Cardiac septum (tissue), 1 donor: ENCODE measurements at places on chromosomes 2 and 18.

DNA sequence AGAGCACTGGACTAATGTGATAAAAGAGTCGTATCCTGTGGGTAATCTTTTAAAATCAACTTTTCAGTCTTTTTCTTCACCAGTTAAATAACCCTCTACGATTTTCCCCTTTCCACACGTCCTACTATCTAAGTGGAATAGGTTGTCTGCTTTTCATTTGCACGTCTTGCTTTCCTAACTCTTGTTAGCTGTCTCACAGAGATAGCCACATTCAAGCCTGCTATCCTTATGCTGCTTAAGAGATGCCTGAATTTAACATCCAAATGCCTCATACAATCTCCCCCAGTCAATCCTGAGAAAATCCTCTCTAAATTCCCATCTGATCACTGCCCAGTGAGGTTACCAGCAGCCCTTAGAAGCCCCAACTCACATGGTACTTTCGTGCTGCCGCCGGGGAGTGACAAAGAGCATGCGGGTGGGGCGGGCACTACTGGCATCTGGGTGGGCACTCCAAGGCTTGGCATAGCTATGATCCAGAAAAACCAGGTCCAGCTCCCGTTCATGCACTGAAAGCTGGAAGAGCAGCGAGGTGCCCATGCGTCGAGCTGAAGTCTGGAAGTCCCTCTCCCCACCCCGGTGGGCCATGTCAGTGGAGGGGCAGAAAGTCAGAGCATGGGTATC lies 1.5 kb downstream of the KANSL3 start:
- no peak for DNase-seq

- DNase-seq = no peak
These were observed 7.9 kb upstream of the ARPC2 start for GRCh38 chr2:218209078-218209477.

- no peak for DNase-seq
These were observed 3.2 kb upstream of the SLC20A1 start for GRCh38 chr2:112642561-112642960.

- no peak for DNase-seq
These were observed 1.5 kb downstream of the TTC32 start for GRCh38 chr2:19899985-19900930.

DNA sequence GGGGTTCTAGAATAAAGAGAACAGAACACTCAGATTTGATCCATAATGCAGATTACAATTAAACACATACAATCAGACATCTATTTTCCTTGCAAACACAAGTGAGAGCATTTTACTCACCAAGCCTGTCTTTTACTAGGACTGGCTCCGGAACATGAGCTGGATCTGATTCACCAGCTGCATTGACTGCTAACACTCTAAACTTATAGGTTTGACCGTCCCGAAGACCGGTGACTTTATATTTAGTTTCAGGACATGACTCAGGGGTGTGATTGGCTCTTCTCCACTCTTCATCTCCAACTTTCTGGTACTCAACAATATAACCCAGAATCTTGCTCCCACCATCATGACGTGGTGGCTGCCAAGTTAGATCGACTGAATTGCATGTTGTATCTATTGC lies 112.4 kb downstream of the PLEKHA3 start:
- DNase-seq = no peak

DNA sequence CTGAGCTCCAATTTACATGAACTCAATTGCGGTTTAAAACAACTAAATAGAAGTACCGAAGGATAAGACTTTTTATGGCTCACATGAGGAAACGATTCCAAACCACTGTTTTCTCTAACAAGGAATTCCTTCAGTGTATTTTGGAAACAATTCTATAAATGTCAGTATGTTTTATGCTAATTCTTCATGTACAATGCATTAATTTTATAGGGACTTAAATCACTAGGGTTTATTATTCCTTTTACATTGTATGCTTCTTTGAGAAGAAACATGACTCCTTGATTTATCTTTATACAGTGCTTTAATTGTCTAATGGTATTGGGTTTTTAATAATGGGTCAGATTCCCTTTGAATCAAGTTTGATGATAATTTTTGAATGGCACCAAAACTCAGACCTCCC lies 566.8 kb downstream of the EPHA4 start:
- DNase-seq = no peak

DNA sequence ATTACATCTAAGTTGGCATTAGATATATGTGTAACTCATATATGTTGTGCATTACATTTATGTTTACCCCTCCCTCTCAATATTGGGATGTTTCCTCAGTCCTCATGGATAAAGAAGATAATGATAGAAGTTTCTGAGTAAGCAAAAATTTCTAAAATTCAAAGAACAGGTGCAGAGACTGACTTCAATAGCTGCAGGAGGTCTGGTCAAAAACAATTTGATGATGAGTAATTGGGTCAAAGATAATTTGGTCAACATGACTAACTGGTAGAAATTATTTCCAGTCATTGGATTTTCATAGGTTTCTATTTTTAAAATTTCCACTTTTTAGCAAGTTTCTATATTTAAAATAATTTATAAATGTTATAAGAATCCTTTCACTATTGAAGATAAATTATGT lies 1130.9 kb upstream of the SLC39A10 start:
- DNase-seq = no peak

GRCh38 chr18:60554967-60555366 lies 182.4 kb upstream of the MC4R start:
- no peak for DNase-seq

DNA sequence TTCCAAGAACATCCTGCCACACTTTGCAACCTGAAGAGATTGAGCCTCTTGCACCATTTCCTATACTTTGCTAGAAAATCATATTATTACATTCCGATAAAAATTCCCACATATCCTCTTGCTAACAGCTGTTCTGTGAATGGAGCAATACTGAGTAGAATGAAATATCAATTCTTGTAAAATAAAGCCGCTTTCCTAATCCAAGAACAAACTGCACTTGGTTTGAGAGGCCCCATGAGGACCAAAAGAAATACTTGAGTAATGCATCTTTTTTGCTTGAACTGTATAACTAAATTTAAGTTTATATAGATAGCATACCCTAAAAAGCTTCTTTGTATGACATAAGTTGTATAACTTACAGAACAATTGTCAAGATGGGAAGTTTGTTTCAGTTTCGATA lies 632.4 kb upstream of the SLC8A1 start:
- no peak for DNase-seq

GRCh38 chr18:13481820-13482617 lies 244.3 kb downstream of the FAM210A start:
- DNase-seq = no peak
